ENCODE measurements at places on chromosomes 12 and 14. TPM values are rescaled to one million over a fixed set of nuclear protein-coding genes. Genes with fewer than 3 reads are reported as not detected.

DNA sequence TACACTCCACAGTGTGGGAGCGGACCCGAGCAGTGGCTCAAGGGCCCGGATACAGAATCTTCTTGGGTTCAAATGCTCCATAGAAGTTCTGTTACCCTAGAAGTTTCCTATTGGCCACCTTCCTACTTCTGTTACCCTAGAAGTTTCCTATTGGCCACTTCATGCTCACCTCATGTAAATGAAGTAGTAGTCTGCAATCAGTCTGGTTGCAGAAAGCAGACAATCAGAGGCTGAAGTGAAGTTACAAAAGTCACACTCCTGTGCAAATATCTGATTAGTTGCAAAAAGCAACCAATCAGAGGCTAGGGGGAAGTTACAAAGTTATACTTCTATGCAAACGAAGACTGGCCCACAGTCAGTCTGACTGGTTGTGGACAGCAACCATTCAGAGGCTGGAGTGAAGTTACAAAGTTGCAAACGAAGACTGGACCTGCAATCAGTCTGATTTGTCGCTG is 77.8 kb upstream of the CPNE8 start:
- no peak overlapping the region for H3K27ac ChIP-seq
- no peaks in the 10 kb centered on the region for H3K4me1 ChIP-seq
- no peaks in the 10 kb centered on the region for H3K36me3 ChIP-seq
- no peak for DNase-seq

DNA sequence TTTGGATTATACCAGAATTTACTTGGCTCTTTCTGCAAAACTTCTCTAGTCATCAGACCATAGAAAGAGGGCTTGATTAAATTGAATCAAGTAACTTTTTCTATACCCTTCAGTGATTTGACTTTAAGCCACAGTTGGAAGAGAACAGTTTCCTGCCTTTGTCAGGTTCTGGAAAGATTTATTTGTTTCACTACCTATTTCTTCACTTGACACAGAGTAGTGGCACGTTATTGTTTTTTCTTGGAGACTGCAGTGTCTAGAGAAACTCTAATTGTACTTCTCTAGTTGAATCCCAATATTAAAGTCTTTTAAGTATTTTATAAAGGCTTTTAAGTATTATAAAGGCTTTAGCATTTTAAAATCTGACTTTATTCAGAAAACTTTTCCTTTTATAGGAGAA is 138.1 kb downstream of the TMEM117 start:
- no peak overlapping the region for H3K27ac ChIP-seq
- H3K4me3 ChIP-seq = no peak overlapping the region
- DNase-seq = no peak
- no peaks in the 10 kb centered on the region for H3K27me3 ChIP-seq

The PPP1R3E gene
- total RNA-seq = 7.5 TPM

The TPPP2 gene
- total RNA-seq = not detected

The ACIN1 gene
- total RNA-seq = 125 TPM

The NEUROD4 gene
- not detected for total RNA-seq

All from lung (tissue), 17 donors.